ENCODE measurements at places on chromosomes 2 and 18.

GRCh38 chr2:136022396-136023146, 37.1 kb upstream of the DARS1 start:
- no peak for DNase-seq

DNA sequence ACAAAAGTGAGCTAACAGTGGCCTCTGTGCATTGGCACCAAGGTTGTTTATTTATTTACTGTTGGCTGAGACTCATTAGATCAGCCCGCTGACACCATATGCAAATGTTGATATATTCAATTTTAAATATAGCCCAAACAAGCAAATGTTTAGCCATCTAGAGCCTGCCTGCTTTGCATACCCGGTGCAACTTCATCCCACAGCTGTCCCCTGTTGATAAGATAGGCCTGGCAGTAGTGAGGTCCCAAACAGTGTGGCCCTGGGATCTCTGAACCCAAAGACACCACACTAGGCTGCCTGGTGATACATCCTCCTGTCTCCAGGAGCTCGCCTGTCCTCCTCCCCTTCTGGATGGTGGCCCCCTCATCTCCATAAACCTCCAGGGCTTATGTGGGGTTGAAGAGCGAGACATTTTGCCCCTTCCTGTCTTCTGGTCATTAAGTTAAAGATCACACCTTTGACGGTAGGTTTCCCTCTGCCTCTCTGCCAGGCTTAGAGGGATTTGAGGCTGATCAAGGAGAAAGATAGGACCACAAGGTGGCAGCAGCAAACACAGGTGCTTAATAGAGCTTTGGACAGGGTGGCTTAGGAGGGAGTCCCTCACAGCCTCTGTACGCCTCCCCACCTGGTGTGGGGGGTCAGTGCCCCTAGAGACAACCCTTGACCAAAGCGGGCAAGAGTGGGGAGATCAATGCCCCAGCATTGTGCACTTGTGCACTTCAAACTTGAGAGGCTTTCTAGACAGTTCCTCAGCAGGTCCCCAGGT, 23.7 kb upstream of the MYO5B start:
- peak; percentile 45 for DNase-seq

GRCh38 chr2:146295080-146295670, 1549.7 kb upstream of the ACVR2A start:
- DNase-seq, result no peak

DNA sequence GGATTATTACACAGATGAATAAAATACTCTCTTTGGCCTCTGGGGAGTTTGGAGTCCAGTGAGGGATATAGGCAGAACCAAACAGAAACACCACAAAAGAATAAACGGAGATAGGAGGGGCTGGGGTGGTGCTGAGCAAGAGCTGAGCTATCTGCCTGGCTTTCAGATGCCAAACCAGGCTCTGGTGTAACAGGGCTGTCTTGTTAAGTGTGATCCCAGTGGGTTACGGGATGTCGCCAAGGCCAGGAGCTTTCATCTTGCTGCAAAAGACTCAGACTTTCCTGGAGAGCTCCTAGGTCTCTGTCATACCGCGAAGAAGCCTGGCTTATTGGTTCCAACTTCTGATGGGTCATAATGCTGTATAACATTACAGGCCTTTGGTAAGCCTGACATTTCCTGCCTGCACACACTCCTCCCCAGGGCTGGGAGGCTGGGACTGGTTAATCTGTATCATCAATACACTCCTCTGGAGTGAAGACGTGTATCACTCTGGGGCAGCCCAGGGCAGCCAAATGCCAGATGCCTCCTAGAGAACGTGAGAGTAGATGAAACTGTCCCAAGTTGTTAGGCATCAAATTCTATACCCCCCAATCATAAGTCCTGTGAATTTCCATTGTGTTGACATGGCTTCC, 60.5 kb downstream of the STPG4 start:
- DNase-seq, result no peak

GRCh38 chr2:39689272-39689841, 23.6 kb downstream of the TMEM178A start:
- DNase-seq, result no peak

- no peak for DNase-seq
Observed at GRCh38 chr2:43312755-43313641, 86.6 kb upstream of the ZFP36L2 start.

DNA sequence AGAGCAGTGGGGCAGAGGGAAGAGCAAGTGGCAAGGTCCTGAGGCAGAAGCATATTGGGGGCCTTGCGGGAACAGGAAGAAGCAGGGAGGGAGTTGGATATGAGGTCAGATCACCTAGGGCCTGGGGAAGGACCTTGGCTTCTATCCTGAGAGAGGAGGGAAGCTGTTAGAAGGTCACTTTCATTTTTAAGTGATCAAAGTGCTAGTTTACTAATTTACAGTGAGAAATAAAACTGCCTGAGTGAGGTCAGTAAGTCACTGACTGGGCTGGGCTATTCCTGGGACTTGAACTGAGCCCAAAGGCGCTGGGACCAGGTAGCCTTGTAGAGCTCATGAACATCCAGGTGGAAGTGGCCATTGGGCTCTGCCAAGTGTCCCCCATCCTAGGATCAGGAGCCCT, 76.6 kb upstream of the B3GNT7 start:
- no peak for DNase-seq

Measured in iPS-NIHi11 (cell line).